ENCODE measurements at places on chromosomes 6 and 20. TPM values are rescaled to one million over a fixed set of nuclear protein-coding genes. Genes with fewer than 3 reads are reported as not detected.

- no peak for DNase-seq
These were observed 138.8 kb upstream of the HMGN3 start for GRCh38 chr6:79373246-79373645.

- DNase-seq = peak; percentile 85
These were observed 1.8 kb downstream of the FOXO3 start for GRCh38 chr6:108562503-108562993.

- peak; percentile 74 for DNase-seq
These were observed 212.4 kb downstream of the GRIK2 start for GRCh38 chr6:101605874-101606273.

DNA sequence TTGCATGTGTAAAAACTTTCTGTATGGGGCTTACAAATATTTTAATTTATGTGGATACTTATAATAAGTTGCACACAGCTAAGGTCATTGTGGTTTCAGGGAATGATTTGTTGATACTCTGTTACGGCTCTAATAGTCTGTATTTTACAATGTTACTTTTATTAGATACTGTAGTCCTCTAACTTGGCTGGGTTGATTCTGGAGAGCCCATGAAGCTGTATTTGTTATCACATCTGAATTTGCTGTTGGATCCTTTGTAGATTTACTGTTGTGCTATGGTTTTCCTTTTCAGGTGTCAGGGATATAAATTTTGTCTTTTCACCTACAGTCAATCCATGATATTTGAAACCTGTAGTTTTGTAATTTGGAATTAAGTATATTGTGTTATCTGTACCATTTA is 161.0 kb downstream of the ARID1B start:
- no peak for DNase-seq

- no peak for DNase-seq
These were observed 121.1 kb upstream of the ASF1A start for GRCh38 chr6:118772886-118773285.

DNA sequence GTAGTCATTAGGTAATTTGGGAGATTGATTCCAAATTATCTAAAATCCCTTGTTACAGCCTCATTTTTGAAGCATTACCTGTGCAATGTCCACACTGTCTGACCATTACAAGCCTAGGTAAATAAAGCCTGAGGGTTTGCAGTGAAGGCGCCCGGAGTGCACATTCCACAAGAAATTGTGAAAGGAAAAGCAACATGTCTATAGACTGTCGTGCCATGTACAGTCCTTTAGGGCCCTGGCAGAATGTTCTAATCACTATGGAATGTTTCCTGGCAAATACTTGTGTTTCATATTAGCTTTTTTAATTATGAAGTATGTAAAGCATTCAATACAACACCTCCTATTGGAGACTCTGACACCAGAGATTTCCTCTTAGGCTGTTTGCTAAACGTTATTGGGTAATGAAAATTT is 28.9 kb downstream of the PREP start:
- DNase-seq = no peak

DNA sequence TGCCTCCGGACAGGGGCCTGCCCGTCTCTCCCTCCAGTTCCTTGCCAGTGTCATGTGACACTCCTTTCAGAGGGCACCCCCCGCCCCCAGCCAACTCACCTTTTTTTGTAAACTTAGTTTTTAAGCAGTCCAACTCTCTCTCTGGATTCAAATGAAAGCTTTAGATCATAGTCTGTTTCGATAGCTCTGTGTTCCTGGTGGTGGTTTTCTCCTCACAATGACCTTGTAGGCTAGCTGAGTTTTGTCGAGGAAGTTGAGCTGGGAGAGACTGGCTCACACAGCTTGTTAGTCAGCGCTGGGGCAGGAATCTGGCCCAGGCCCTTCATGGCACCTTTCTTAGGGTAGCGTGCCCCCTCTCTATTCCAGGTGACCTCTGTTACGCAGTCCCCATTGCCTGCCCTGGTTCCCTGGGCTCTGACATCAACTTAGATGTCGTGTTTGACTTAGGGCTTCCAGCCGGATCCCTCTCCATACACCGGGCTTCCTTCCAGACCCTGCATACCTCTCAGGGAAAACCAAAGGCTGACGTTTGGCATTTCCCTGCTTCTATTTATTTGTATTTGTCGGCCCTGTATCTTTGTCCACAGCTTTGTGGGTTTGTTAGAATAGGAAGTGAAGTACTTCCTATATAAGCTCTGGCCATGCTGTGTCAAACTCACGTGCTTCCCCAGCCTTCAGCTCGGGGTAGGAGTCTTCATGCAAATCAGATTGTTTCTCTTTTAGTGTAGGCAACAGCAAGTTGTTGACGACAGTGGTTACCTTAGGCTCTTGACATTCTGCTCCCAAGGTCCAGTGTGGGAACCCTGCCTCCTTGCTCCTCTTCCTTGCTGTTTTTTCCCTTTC is 12.7 kb downstream of the IGF2R start:
- DNase-seq = peak; percentile 72

GRCh38 chr20:41425180-41425884 is 58.7 kb upstream of the EMILIN3 start:
- no peak for DNase-seq

Gene SSR1
- 85.1 TPM for total RNA-seq

Gene DPPA5
- not detected for total RNA-seq

Gene SLC12A5
- 1.3 TPM for total RNA-seq

Gene TMEM217
- total RNA-seq = 0.37 TPM

Gene FAM162B
- total RNA-seq = not detected

Gene ZC3H12D
- total RNA-seq = 0.16 TPM

Measured in HT1080 (cell line).